GM03348 (cell line): ENCODE measurements at places on chromosomes 5 and 9.

GRCh38 chr5:83377131-83377865 is 94.2 kb upstream of the VCAN start:
- DNase-seq, result peak; percentile 50

- DNase-seq, result no peak
Observed at GRCh38 chr5:59190746-59191145, 607.9 kb downstream of the RAB3C start.

DNA sequence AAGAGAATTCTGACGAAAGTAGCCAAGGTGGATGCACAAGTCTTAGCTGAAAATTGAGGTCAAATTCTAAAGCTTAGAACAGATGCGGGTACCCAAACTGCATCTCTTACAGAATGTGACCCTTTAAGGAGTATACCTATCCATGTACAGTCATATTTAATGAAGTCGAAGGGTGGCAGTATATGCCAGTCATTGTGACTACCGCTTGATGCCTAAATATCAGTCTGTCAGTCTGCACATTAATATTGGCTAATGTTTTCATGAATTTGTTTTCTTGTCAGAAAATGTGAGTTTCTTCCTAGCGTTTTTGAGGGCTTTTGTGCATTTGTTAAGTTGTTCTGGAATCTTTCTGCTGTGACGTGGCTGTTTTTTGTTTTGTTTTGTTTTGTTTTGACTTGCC is 264.5 kb upstream of the ELAVL2 start:
- no peak for DNase-seq

- no peak for DNase-seq
Observed at GRCh38 chr9:130213911-130214761, 41.9 kb downstream of the NCS1 start.

- DNase-seq, result peak; percentile 3
Observed at GRCh38 chr5:135829179-135829578, 5.3 kb upstream of the SLC25A48 start.

DNA sequence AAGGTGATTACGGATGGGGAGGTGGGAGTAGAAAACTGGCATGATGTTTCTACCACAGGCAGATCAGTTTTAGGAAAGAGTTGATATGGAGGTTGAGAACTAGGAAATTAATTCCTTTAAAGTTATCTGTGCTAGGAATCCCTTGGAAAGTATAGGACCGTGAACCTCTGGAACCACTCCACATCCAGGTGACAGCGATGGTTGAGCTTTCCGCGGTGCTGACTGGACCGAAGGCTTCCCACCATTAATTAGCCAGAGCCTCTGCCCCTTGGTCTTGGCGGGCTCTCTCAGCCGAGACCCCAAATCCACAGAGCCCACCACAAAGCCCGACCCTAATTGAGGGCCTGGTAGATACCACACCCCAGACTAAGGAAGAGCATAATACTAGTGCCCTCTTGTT is 147.3 kb downstream of the MELK start:
- DNase-seq, result no peak

DNA sequence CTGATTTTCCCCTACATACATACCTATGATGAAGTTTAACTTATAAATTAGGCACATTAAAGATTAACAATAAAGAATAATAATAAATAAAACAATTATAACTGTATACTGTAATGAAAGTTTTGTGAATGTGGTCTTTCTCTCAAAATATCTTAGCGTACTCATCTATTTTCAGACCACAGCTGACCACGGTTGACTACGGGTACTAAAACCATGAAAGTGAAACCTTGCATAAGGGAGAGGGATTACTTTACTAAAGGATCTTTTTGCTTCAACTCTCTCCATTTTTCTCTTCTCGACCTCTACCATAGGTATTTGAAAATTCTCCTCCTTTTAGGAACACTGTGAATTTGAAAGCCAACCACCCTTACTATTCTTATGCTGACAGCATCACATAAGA is 475.5 kb downstream of the CETN3 start:
- no peak for DNase-seq

DNA sequence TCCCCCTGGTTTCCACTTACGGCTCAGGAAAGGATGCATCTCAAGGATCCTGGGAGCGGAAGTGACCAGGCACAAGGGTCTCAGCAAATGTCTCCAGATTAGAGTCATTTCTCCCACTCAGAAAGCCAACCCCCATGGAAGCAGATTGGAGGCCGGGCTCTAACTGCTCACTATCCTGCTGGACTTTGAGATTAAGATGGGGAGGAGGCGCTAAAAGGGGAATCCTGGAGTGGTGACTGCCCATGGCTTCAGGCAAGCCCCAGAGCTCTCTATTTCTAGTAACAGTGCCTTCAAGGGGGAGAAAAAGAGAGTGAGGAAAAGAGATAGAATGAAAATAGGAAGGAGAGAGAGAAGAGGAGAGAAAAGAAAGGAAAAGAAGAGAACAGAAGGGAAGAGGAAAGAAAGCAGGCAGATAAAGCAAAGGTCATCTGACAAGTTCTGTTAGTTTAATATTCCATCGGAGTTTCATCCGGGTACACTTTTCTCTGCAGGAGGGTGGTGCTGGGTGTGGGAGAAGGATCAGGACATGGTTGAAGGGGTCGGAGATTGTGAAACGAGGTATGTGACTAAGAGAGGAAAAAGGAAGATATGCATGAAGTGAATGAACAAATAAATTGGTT is at the start of gene AGXT2:
Gene AGXT2 (minus strand): TSS at position 165 of the 620 bp plus-strand sequence. CDS start 57 bp downstream, at position 108.
- no peak for DNase-seq

DNA sequence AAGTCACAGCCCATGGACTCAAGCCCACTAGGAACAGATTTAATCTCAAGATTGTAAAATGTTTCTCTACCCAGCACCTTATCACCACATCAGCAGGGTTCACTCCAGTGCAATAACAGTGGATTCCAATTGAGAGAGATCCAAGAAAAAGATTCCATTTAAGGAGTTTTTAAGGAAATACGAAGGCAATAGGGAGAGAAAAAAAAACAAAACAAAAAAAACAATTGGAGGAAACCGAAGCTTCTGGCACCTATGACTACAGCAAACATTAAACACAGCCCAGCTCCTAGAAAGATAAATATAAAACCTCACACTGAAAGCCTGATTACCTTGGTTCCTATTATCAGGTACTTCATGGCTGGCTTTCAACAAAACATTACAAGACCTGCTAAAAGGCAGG is 192.7 kb downstream of the DAB2IP start:
- no peak for DNase-seq

- no peak for DNase-seq
Observed at GRCh38 chr9:84711936-84712335, 42.4 kb downstream of the NTRK2 start.

GRCh38 chr5:33794550-33795181 is 97.1 kb downstream of the ADAMTS12 start:
- peak; percentile 47 for DNase-seq

DNA sequence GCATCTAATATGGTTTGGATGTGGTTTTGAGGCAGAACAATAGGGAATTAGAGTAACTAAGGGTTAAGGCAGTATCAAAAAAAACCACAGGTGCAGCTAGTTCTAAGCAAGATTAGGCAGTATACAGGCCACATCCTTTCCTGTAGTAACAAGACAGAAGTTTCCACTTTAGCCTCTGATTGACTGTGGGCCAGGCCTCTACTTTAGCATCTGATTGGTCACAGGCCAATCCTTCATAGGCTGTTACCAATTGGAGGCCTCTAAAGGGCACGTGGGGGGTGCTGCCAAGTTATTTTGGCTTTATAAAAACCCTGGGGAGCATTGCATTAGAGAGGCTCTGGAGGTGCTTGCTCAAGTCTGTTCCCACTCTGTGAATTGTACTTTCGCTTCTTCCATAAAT is 144.1 kb upstream of the ST8SIA4 start:
- DNase-seq, result no peak

DNA sequence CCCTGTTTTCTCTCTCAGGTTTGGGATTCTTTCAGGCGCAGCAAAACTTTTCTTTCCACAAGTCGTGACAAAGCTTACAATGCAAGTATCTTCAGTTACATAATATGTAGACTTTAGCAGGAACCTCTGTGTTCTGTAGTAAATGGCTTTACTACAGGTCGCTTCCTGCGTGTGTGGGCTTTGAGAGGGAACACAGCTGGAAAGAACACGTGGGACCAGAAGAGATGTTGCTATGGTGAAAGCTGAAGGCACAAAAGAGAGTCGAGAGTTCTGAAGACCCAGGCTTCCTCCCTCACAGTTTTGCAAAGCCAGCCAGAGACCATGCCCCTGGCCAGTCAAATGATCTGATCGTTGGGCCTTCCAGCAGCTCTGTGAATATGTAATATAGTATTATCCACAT is 4.0 kb downstream of the ANKRD55 start:
- DNase-seq, result no peak

DNA sequence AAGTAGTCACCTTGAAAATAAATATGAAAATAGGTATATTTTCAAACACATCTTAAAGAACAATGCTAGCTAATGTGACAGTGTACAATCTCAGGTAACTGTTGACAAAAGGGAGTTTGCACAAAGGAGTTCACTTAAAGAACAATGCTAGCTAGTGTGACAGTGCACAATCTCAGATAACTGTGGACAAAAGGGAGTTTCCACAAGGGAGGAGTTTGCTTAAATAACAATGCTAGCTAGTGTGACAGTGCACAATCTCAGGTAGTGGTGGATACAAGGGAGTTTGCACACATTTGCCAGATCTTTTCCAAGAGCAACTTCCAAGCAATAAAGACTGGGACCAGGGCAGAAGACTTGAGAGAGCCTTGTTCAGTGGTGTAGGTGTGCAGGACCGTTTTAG is 442.9 kb upstream of the FTMT start:
- no peak for DNase-seq

DNA sequence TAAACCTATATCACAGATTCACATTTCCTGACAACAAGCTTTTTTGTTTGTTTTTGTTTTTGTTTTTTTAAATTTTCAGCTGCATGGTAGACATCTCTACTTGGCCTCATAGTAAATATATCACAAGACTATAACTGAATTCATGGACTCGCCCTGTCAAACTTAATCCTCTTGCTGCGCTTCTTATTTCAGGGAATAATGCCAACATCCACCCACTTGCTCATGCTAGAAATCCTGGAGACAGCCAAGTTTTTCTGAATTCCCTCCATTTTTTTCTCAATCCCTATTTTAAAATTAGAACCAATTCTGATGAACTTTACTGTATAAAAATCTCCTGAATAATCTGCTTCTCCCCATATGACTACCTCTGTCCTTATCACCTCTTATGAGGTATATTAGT is 283.6 kb upstream of the RPS23 start:
- DNase-seq, result no peak

GRCh38 chr5:99023330-99023729 is 94.5 kb upstream of the CHD1 start:
- DNase-seq, result no peak

DNA sequence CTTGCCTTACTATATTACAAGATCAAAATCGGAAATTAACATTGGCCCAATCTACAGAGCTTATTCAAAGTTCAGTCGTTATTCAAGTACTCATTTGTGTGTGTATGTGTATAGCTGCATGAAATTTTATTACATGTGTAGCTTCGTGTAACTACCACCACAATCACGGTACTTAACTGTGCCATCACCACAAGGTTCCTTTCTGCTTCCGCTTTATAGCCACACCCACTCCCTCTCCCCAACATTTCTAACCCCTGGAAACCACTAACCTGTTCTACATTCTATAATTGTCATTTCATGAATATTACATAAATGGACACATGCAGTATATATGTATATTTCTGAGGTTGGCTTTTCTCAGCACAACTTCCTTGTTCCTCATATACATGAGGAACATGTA is 4.0 kb upstream of the TEX48 start:
- DNase-seq, result no peak

- no peak for DNase-seq
Observed at GRCh38 chr9:88090151-88090581, 48.1 kb downstream of the SPATA31C2 start.

DNA sequence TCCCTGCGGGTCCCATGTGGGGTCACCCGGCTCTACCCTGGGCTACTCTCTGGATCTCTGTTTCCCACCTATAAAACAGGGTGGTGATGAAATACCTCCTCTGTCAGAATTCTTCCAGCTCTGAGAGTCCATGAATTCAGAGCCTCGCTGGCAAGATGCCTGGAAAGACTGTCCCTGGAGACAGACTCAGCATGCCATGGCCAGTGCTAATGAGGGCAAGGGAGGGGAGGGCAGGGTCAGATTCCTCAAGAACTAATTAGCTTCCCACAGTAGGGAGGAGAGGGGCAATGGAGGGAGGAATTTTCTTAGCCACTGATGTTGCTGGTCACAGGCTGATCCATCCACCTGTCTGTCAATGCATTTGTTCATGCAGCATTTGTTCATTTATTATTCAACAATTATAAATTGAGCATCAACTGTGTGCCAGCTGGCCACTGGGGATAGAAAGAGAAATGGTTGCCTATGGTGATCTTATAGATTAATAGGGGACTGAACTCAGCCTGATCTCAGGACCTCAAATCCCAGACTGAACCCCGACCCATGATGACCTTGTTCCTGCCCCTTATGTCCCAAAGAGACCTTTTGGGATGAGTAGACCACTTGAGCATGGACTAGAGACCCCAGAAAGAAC is 4.7 kb downstream of the SYNPO start:
- DNase-seq, result peak; percentile 84
